ENCODE measurements at places on chromosomes 6 and 20.

DNA sequence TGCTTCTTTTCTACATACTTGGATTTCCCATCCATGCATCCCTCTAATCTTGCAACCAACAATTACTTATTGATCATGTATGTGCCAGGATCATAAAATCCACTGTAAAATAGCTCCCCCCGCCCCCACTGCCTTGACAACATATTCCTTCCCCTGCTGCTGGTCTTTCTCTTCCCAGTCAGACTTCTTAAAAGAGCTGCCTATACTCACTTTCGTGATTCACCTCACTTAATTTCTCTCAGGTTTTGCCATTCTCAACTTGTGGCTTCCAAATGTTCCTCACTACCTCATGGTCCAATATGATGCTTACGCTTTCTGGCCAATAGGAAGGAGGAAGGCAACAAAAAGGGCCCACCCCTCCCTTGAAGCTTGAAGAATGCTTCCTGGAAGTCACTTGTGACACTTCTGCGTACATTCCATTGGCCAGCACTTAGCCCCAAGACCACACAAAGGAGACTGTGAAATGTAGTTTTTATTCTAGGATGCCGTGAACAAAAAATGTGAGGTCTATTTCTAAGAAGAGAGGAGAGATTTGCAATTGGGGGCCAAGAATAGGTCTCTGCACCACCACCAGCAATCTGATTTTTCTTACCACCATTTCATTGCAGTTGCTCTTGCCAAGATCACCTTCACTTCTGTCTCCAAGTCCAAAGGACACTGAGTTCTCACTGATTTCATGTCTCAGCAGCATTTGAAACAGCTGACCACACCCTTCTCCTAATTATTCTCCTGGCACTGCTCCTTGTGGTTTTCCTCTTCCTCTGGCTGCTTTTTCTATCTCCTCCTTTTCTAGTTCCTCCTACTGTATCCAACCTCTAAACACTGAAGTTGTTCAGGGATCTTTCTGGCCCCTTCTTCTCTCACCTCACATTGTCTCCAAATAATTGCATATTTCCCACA lies 30.8 kb downstream of the CD164 start:
- no peak for DNase-seq

DNA sequence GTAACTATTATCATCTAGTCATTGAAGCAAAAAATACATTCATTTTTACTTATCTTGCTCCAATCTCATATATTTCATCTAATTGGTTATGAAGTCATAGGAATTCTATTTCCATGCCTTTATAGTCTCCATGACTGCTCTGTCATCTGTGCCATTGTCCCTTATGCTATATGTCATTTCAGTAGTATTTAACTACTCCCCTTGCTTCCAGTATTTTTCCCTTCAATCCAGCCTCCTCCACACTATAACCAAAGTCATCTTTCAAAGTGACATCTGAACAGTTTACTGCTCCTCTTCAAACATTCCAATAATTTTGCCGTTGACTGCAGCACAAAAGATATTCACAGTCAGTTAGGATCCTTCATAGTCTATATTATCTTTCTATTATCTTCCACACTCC lies 216.6 kb upstream of the HS3ST5 start:
- no peak for DNase-seq

- no peak for DNase-seq
These were observed 1.6 kb upstream of the PSMB8 start for GRCh38 chr6:32845384-32845884.

GRCh38 chr20:44720621-44720996 lies 5.4 kb downstream of the CCN5 start:
- peak; percentile 91 for DNase-seq

DNA sequence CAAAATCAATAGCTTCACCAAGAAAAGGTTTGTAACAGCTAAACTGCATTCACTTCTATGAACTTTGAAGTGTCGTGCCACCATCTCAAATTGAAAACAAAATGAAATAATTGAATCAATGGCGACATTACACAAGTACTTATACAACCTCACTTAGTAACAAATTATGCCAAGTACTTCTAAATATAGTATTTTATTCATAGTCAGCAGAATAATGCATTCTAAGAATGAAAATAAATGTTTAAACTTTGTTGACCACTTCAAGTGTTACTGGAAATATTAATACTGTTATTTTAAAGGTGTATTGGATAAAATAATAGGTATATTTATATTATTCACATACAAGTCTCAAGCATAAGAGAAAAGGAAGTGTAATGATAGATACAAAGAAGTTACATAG lies 280.1 kb upstream of the HTR1E start:
- no peak for DNase-seq
